Pancreas (tissue), 10 donors: ENCODE measurements at places on chromosomes 3 and 15. TPM values are rescaled to one million over a fixed set of nuclear protein-coding genes. Genes with fewer than 3 reads are reported as not detected.

- no peaks in the 10 kb centered on the region for H3K36me3 ChIP-seq
- H3K4me1 ChIP-seq, result no peaks in the 10 kb centered on the region
- DNase-seq, result no peak
- no peaks in the 10 kb centered on the region for H3K27me3 ChIP-seq
Observed at GRCh38 chr3:138964264-138964663, 17.2 kb downstream of the FOXL2NB start.

DNA sequence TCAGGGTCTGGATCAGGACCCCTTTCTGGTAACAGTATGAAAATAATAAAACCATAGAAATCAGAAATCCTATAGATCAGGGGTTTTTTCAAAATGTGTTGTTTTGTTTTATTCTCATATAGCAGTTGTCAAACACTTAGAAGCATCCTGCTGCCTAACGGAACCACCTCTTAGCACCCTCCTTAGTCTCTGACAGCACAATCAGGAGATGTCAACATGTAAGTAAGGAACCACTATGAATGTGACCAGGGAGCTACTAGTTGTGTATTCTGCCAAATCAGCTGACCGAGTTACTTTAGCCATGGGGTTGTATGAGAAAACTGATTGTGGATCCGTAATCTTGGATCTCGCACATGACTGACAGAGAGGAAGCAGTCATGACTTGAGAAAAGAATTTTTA lies 22.2 kb downstream of the CCDC39 start:
- no peak for DNase-seq
- H3K36me3 ChIP-seq, result no peaks in the 10 kb centered on the region
- H3K4me3 ChIP-seq, result no peak overlapping the region
- no peak overlapping the region for H3K27ac ChIP-seq
- no peaks in the 10 kb centered on the region for H3K4me1 ChIP-seq

DNA sequence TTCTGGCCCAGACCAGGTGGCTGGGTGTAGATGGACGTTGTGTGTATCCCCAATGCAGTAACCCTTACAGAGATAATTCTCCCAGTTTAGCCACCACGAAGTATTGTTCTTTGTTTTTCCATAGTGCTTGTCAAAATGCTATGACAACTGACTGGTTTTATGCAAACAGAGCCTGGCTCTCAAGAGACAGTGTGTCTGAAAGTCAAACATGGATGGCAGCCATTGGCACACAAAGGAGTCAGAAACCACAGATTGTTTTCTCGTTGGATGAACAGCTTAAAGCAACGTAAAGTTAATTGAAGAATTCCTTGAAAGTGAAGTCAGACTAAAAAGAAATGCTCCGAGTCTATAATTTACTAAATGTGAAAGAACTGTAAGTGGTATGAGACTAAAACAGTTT lies 91.2 kb downstream of the FILIP1L start:
- H3K27me3 ChIP-seq, result no peaks in the 10 kb centered on the region
- H3K4me3 ChIP-seq, result no peak overlapping the region
- H3K27ac ChIP-seq, result no peak overlapping the region
- H3K4me1 ChIP-seq, result peaks cover 16% of the 10 kb centered on the region
- no peak for DNase-seq

- no peak overlapping the region for H3K27ac ChIP-seq
- no peaks in the 10 kb centered on the region for H3K27me3 ChIP-seq
- no peaks in the 10 kb centered on the region for H3K4me1 ChIP-seq
- H3K4me3 ChIP-seq, result no peak overlapping the region
- no peak for DNase-seq
Observed at GRCh38 chr3:14494279-14494972, 45.7 kb downstream of the GRIP2 start.

- H3K4me1 ChIP-seq, result no peaks in the 10 kb centered on the region
- DNase-seq, result peak; percentile 3
- no peak overlapping the region for H3K27ac ChIP-seq
- H3K4me3 ChIP-seq, result no peak overlapping the region
Observed at GRCh38 chr15:49438962-49439631, 16.1 kb downstream of the FGF7 start.

DNA sequence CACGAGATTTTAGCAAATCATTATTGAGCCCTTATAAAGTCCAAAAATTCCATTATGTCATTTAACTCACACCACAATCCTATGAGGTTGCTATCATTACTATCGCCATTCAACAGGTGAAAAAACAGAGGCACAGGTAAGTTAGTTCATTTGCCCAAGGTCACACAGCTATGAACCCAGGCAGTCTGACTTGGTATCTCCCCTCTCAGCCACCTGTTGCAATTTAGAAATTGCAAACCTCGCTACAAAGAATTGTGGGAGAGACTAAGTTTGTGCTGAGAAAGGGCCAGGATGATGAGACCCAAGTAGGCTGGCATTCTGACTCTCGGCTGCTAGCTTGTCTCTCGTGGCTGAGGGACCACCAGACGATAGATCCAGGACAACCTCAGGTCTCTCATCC lies 57.7 kb downstream of the LMCD1 start:
- no peaks in the 10 kb centered on the region for H3K4me1 ChIP-seq
- H3K4me3 ChIP-seq, result no peak overlapping the region
- no peak for DNase-seq
- no peaks in the 10 kb centered on the region for H3K27me3 ChIP-seq
- peaks cover 6% of the 10 kb centered on the region for H3K36me3 ChIP-seq

- no peaks in the 10 kb centered on the region for H3K27me3 ChIP-seq
- no peaks in the 10 kb centered on the region for H3K4me1 ChIP-seq
- DNase-seq, result no peak
- no peak overlapping the region for H3K4me3 ChIP-seq
- no peak overlapping the region for H3K27ac ChIP-seq
- no peaks in the 10 kb centered on the region for H3K36me3 ChIP-seq
Observed at GRCh38 chr15:23420806-23421575, 26.1 kb downstream of the GOLGA6L2 start.

DNA sequence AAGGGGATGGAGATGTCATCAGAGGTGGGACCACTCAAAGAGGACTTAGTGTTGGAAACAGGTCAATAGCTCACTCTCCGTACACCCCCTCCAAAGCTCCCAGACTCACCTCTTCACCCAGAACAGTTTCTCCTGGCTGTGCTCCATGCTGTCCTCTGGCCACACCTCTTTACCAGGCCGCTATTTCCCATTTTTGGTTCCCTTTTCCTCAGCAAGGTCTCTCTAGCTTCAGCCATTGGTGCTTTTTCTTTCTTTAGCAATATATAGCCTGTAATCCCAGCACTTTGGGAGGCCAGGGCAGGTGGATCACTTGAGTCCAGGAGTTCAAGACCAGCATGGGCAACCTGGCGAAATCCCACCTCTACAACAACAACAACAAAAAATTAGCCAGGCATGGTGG lies 123.6 kb upstream of the SMAD3 start:
- H3K4me3 ChIP-seq, result no peak overlapping the region
- no peaks in the 10 kb centered on the region for H3K36me3 ChIP-seq
- no peaks in the 10 kb centered on the region for H3K4me1 ChIP-seq
- DNase-seq, result no peak
- H3K27ac ChIP-seq, result no peak overlapping the region

DNA sequence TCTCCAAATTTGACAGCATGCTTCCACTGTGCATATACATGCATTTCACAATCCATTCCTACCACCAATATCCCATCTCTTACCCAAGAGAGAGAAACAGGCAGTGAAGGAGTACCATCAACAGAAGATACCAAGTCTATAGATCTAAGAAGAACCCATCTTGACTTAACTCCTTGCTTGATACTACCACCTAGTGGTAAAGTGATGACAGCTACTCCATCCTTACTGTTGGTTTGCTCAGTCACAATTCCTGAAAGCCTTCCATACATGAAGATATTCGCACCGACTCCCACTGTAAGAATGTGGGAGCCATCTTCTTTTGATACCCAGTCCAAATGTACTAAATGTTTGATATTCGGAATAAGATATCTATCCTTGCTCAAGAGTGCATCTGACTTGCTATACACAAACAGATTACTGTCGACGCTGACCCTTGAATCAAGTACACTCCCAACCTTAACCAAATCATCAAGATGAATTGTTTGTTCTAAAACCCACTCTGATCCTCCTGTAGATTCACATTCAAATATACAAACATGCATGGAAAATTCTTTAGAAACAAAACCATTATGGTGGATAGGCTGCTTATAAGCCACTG lies 123.1 kb downstream of the DMXL2 start:
- H3K36me3 ChIP-seq, result no peaks in the 10 kb centered on the region
- no peak overlapping the region for H3K4me3 ChIP-seq
- H3K4me1 ChIP-seq, result peaks cover 5% of the 10 kb centered on the region
- no peak for DNase-seq
- H3K27ac ChIP-seq, result no peak overlapping the region

- H3K27me3 ChIP-seq, result no peaks in the 10 kb centered on the region
- DNase-seq, result no peak
- H3K27ac ChIP-seq, result no peak overlapping the region
- H3K4me1 ChIP-seq, result no peaks in the 10 kb centered on the region
Observed at GRCh38 chr3:2099779-2100191, 1.1 kb downstream of the CNTN4 start.

- no peak overlapping the region for H3K27ac ChIP-seq
- DNase-seq, result no peak
- no peaks in the 10 kb centered on the region for H3K36me3 ChIP-seq
- no peak overlapping the region for H3K4me3 ChIP-seq
- no peaks in the 10 kb centered on the region for H3K27me3 ChIP-seq
Observed at GRCh38 chr3:79954756-79955155, 187.0 kb upstream of the ROBO1 start.

GRCh38 chr3:8767256-8767666 lies 2.2 kb downstream of the OXTR start:
- no peaks in the 10 kb centered on the region for H3K4me1 ChIP-seq
- no peak overlapping the region for H3K4me3 ChIP-seq

DNA sequence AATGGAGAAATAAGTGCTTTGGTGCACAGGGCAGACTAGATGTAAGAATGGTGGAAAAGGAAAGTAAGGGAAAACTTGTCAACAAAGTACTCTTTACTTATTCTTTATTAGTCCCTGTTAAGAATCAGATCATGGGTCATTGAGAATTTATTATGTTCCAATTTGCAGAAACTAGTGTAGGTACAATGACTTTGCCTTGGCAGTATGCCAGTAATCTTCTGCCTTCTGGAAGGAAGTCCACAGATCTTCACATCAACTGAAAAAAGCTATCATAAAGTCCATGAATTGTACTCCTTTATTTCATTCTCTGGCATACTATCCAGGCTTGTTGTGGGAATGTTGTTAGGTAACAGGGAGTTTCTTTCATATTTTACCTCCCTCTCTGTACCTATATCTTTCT lies 88.2 kb upstream of the FLNB start:
- H3K4me3 ChIP-seq, result no peak overlapping the region
- no peak overlapping the region for H3K27ac ChIP-seq
- DNase-seq, result no peak
- no peaks in the 10 kb centered on the region for H3K27me3 ChIP-seq

DNA sequence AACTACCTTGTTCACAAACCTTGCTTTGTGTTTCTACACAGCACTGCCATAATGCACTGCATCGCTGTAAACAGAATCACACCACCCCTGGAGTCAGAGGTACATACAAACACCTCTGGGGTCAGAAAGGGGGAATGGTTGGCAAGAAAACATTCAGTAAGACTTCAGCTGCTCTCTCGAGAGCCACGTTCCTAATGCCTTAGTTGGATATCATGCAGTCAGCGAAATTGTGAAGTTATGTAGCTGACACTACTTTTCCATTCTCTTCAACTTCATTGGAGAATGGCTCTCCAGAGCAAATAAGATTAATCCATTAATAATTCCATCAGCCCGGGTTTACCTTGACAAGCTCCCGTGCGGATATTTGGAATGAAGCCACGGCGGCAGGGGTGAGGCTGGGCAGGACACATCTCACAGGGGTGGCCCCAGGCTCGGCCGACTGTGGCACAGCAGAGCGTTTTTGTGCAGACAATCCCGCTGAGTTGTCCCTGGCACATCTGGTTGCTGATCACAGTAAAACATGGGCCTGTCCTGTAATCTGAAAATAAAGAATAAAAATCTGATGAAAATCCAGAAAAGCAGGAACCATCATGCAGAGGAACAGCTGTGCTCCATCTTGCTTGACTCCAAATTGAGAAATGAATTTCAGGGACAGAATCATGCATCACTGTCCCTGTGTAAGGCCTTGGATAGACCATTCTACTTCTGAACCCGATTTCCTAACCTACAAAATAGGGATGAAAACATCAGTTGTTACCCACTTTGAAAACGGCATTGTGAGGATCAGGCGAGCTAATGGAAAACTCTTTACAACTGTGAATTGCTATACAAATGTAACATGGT lies 108.0 kb downstream of the FBN1 start:
- no peak for DNase-seq
- no peak overlapping the region for H3K27ac ChIP-seq
- H3K27me3 ChIP-seq, result no peaks in the 10 kb centered on the region
- H3K4me1 ChIP-seq, result no peaks in the 10 kb centered on the region
- H3K4me3 ChIP-seq, result no peak overlapping the region

GRCh38 chr3:78003090-78003489 lies 963.2 kb downstream of the ROBO2 start:
- H3K36me3 ChIP-seq, result no peaks in the 10 kb centered on the region
- no peak overlapping the region for H3K27ac ChIP-seq
- H3K4me1 ChIP-seq, result no peaks in the 10 kb centered on the region
- H3K4me3 ChIP-seq, result no peak overlapping the region
- DNase-seq, result no peak

DNA sequence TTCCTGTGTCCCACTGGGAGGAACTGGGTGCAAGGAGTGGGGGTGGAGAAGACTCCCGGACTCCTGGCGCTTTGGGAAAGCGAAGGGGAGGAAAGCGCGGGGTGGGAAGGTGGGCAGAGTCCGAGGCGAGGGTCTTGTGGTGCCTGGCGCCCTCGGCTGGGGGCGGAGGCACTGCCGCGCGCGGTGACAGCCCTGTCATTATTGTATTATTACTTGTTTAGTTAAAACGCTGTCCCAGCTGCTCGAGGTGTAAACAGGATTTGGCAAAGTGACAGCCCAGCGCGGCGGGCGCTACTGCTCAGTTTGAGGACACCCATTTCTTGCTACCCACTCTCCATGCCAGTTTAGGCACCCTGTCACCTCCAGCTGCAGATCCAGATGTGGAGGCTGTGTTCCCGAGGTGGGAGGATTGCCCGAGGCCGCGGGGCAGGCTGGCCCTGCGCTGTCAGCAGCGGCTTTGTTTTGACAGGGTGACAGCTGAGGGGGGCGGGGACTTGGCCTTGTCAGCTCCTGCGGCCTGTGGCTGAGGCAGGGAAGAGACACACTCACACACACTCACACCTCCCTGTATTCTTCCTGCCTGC lies 1.0 kb downstream of the KAT2B start:
- no peaks in the 10 kb centered on the region for H3K36me3 ChIP-seq
- peak overlapping the region; percentile 68 for H3K27ac ChIP-seq
- H3K4me1 ChIP-seq, result no peaks in the 10 kb centered on the region
- H3K4me3 ChIP-seq, result peak overlapping the region; percentile 76
- peak; percentile 85 for DNase-seq

GRCh38 chr3:174337227-174337626 lies 521.9 kb upstream of the NAALADL2 start:
- no peak for DNase-seq
- H3K4me3 ChIP-seq, result no peak overlapping the region
- H3K27ac ChIP-seq, result no peak overlapping the region

Gene PRSS50
- total RNA-seq, result 1.0 TPM

Gene HIGD2B
- total RNA-seq, result not detected

Gene RTP3
- total RNA-seq, result not detected

Gene IGF2BP2
- 6.3 TPM for total RNA-seq

Gene WHAMM
- total RNA-seq, result 3.9 TPM

Gene FGF7
- 6.9 TPM for total RNA-seq
